AG09309 (cell line): ENCODE measurements at places on chromosomes 12 and 14.

- DNase-seq: no peak
Observed at GRCh38 chr12:29133181-29133580, 15.9 kb upstream of the FAR2 start.

DNA sequence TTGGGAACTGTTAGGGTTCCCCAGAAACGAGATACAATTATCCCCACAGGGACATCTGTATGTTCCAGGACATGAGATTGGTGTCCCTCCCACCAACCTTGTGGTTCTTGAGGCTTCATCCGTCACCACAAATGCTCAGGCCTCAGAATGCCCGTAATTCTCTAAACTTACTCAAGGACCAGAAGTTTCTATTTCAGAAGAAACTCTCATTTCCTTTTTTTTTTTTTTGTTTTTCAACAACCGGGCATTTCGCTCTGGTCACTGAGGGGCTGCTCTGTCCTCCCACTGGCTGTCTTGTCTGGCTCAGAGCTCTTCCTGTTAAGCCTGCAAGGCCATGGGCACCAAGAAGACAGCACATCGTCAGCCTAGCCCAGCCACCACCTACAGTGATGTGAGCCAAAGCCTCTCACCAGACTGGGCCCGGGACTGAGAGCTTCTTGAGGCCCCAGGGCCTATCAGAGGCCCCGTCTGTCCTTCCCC is 36.2 kb downstream of the VDR start:
- no peak for DNase-seq

DNA sequence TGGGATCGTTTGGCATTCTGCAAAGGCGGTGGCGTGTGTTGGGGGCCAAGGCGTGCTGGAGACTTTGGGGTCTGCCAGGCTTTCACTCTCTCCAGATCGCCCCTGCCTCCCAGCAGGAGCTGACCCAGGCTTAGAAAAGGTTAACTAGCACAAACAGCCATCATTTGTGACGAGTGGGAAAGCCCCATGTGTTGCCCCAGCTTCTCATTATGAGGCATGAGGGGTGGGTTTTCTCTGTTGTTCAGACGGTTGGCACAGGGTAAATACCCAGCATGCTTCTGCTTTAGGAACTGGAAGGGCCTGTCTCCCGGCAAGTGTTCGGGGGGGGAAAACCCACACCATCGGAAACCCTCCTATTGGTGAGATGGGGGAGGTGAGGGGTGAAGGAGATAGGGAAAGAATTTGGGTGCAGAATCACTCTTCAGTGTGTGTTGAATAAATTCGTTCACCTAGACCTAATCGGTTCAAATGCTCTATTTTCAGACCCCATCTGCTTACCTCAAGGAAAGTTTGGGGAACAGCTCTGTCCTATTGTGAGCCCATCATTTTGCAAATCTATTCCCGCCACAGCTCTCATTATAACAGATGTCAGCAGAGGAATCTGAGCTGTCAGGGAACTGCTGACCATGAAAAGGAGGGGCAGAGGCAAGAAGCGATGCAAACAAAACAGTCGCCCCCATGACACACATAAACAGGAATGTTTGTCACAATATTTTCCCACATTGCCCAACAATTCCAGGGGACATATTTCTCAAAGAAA is 34.7 kb upstream of the C12orf42 start:
- no peak for DNase-seq

DNA sequence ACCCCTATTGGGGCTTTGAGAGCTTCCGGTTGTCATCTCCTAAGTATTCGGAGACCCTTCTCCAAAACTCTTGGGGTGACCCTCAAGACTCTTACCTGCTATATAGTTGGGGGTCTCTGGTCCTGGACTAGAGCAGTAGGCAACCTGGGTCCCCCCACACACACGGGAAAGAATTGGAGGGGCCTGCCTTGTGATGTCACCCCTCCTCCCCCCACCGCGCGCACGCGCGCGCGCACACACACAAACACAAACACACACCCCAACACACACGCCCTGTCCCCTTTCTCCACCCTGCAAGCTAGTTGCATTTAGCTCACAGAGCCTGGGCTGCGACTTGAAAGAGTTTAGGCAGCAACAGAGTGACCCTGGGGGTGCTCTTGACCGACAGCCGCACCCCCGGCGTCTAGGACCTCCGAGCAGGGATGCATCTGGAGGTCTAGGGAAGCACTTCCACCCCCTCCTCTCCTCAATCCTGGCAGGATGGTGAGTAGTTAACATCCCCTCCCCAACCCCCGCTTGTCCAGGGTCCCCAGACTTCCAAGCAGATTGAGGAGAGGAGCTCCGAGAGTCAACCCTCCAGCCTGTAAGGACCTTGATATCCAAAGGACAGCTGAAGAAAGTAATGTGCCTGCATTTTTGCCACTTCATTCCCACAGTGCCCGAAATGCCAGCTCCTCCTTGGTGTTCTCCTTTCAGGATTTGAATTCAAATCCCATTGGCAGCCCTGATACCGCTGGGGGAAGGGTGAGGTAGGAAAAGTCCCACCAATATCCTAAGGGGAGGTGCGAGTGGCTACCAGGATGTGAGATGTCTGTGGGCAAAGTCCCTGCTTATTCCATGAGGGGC is 1.4 kb upstream of the DNAJC14 start:
- no peak for DNase-seq

- no peak for DNase-seq
Observed at GRCh38 chr12:40034156-40034555, 71.7 kb downstream of the SLC2A13 start.
